ENCODE measurements at places on chromosomes 2 and 18.

- no peak for DNase-seq
These were observed 645.3 kb upstream of the RAB6C start for GRCh38 chr2:129334128-129334527.

- DNase-seq: peak; percentile 85
These were observed 101.3 kb downstream of the CDC42EP3 start for GRCh38 chr2:37569986-37570679.

DNA sequence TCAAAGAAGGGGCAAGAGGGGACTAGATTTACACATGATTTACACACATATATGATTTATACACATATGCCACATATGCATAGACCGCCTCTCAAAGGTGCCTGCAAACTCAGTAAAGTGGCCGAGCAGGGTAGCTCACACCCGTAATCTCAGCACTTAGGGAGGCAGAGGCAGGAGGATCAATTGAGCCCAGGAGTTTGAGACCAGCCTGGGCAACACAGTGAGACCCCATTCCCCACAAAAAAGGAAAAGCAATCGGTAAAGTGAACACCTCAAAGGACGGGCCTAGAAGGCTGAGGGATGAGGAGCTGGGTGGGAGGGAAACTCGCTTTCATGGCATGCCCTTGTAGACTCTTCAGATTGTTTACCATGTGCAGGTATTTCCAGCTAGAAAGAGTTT is 5.1 kb downstream of the ANKRD39 start:
- DNase-seq: no peak

DNA sequence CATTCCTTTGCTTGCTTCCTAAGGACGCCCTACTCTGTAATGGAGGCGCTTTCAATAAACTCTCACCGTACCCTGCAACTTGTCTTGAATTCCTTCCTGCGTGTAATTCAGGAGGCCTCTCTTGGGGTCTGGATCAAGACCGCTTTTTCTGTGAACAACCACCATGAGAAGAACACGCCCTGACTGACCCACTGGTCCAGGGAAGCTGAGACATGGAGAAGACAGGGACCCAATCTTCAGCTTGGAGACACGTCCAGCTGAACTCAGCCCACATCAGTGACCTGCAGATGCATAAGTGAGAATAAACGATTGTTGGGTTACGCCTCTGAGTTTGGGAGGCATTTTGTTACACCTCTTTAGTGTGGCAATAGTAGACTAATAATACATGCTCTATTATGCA is 7.8 kb upstream of the NARS1 start:
- DNase-seq: no peak

DNA sequence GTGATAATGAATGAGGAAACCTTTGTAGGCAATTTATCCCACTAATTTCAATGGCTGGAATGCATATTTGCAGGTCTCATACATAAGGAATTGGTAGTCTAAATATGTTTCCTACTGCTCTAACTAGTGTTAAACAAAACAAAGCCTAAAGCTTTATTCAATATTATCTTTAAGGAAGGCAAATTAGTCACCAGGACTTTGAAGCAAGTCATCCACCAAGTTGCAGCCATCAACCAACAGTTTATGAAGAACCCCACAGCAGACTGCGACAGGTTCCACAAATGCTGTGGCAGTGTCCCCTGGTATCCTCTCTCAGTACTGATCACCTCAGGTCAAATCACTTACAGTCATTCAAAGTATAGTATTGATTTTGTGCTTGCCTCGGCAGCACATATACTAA is 181.5 kb upstream of the ZFP36L2 start:
- no peak for DNase-seq

- no peak for DNase-seq
These were observed 246.6 kb upstream of the APCDD1 start for GRCh38 chr18:10207682-10208345.

GRCh38 chr2:238899386-238899785 is 51.5 kb downstream of the TWIST2 start:
- DNase-seq: no peak

- no peak for DNase-seq
These were observed 1.1 kb upstream of the ANKRD30B start for GRCh38 chr18:14746897-14747296.

DNA sequence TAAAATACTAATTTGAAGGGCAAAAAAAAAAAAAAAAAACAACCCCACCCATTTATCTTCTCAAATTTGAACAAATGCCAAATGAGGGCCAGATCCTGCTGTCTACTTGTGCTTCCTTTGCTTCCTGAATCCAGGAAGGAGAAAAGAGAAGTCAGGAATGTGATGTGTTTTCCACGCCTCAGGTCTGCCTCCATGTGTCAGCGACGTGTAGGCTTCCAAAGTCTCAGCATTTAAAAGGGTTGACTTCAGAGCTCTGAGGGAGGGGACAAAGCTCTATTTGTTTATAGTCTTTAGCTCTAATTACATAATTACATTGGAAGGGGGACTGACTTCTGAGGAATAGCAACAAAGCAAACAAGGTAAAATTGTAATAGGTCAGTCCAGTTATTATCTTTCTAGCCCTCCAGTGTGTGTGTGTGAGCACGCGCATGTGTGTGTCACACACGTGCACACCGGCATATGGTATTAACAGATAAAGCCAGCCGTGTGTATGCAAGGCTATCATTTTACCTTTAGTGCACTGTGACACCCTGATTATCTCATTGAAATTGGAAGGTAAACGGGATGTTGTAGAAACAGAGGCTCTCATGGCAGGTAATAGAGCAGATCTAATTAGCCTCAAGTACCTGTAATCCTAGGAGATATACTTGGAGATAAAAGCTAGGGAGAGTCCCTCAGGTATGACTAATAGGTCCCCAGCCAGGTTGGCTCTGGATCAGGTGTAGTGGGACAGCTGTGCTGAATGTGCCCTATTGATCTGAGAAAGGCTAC is 911.4 kb upstream of the ZEB2 start:
- no peak for DNase-seq

GRCh38 chr2:179336782-179337534 is 72.3 kb upstream of the SESTD1 start:
- no peak for DNase-seq

GRCh38 chr2:231489990-231490389 is 25.7 kb upstream of the NCL start:
- DNase-seq: no peak

GRCh38 chr18:36328916-36329315 is 31.4 kb downstream of the FHOD3 start:
- no peak for DNase-seq

DNA sequence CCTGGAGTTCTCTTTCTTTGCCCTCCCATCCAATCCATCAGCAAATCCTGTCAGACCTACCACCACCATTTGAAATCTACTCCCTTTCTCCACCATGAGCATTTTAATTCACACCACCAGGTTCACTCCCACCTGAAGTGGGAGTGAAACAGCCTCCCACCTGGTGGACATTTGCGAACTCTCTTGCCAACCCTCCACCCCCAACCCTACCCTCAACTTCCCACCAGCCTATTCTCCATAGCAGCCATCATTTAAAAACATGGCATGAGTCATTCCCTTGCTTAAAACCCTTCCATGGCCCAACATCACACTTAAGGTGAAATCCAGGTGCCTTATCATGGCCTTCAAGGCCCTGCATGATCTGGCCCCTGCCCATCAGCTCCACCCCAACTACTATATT is 3.5 kb downstream of the RTKN start:
- no peak for DNase-seq

DNA sequence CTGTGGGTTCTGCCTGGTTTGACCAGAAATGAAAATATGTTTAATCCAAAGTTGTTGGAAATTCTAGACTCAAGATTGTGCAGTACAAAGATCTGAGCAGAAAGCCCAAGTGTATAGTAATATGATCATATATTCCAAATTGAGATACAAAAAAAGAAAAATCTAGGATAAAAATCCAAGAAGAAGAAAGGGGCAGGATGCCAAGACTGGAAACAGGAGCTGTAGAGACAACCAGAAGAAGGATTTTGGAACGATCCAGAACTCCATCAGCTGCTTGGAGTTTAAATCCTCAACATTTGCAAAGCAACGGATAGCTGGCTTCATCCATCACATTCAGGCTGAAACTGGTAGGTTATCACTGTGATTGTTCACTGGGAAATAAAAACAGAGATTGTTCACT is 333.6 kb upstream of the UBE2E3 start:
- no peak for DNase-seq

- DNase-seq: no peak
These were observed 21.1 kb downstream of the ABCB11 start for GRCh38 chr2:169009865-169010579.

DNA sequence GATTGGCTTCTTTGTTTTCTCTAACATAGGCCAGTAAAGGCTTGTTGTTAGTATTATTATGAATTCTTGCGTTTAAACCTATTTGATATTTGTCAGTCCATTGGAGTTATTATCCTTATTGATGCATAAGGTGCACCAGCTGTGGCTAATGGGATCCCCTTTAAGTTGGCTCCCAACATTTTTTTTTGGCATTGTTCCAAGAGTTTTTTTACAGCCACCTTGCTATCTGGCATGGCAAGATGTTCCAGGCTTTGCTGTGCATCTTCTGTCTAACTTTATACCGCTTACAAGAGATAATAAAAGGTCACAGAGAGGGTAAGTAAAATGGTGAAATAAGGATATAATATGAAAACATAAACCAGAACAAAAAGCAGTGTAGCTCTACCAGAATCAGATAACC is 157.5 kb upstream of the TACR1 start:
- no peak for DNase-seq

- DNase-seq: no peak
These were observed 264.3 kb downstream of the TXNL1 start for GRCh38 chr18:56374007-56374655.

Data from amniotic epithelial cell (primary cell).